ENCODE measurements at places on chromosomes 13 and 19.

DNA sequence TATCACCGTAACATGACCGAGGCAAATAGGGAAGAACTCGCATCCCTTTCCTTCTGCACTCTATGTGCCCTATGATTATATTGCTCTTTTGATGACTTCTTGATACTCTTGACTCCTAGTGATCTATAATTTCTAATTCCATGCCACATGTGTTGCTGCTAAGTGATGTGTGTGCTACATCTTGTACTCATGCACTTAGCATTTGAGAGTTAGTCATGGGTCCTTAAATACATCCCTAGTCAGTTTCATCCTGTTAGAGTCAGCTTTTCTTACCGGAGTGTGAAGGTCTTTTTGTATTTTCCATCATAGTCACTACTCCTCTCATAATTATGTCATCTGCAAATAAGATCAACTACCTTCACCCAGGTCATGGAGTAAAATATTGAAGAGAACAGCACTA lies 30.2 kb downstream of the RXFP2 start:
- no peak for DNase-seq

DNA sequence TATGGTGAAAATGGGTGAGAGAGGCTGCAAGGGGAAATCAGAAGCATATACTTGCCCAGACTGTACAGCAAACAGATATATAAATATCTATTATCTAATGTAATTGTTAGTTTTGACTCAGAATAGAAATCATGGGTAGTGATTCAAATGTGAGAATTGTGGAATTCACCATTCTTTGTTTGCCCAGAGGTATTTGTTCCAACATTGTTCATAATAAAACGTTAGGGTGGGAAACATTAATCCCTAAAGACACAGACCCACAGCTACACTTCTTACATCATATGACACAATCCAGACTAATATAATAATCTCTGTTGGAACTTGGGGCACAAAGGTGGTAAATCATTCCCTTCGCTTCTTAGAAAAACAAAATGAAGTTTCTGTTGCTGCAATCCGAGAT lies 646.5 kb upstream of the SLITRK6 start:
- no peak for DNase-seq

DNA sequence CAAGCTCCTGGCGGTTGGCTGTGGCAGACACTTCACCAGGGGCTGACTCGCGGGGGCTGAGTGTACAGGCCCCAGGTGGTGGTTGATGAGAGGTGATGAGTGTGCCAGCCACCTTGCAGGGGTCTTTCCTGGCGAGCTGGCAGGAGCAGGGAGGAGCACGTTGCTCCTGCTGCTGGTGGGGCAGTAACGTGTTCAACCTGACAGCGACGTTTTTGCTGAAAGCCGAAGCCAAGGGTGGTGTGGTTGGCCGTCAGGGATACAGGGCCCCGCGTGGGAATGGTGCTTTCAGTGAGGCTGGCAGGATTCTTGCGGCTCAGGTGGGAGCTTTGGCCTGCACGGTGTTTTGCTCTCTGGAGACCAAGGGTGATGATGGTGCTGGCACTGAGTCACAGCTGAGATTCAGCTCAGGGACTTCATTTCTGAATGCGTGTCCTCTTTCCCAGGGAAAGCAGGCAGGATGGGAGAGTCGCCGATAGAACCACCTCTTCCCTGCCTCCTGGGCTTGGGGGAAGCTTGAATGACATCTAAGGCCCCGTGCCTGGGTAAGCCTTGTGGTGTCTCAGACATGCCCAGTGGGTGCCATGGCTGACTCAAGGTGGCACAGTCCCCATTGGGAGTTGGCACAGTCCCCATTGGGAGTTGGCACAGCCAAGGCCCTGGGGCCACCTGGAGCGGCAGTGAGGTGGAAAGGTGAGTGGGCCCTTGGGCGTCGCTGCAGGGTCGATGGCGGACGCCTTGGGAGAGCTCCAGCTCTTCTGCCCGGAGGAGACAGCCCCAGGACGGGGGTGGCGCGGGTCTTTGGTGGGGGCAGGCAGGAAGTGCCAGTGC lies 8.8 kb downstream of the DAZAP1 start:
- no peak for DNase-seq

DNA sequence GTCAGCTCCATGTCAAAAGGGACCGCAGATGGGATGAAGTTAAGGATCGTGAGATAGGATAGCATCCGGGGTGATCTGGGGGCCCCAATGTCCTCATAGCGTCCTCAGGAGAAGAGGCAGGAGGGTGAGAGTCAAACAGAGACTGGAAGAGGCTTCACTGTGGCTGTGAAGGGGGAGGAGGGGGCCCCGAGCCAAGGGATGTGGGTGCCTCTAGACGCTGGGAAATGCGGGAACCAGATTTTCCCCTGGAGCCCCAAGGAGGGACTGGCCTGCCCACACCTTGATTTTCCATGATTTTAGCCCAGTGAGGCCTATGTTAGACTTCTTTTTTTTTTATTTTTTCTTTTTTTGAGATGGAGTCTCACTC lies 61.2 kb downstream of the GNG7 start:
- DNase-seq: no peak

DNA sequence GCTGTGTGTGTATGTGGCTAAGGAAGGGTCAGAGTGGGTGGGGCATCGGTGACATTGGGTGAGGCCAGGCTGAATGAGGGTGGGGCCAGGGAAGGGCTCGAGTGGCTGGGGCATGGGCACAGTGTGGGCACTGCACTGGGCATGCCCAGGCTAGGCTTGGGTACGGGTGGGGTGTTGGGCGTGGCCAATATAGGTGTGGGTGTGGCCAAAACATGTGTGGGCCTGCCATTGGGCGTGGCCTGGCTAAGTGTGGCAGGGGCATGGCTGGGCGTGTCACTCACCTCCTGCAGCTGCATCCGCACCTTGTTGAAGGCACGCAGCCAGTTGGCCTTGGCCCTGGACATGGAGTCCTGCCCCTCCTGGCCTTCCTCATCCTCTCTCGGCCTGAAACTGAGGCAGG lies 33.2 kb downstream of the UNC13A start:
- DNase-seq: peak; percentile 47

DNA sequence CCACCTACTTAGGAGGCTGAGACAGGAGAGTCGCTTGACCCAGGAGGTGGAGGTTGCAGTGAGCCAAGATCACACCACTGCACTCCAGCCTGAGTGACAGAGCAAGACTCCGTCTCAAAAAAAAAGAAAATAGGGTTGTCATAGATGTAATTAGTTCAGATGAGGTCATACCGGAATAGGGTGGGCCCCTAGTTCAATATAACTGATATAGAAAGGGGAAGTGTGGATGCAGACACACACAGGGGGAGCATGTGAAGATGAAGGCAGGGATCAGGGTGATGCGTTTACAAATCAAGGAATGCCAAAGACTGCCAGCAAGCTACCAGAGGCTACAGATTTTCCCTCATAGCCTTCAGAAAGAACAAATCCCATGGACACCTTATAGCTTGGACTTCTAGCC lies 24.3 kb upstream of the EEF1AKMT1 start:
- peak; percentile 49 for DNase-seq

- DNase-seq: no peak
Observed at GRCh38 chr13:60970736-60971135, 444.9 kb downstream of the PCDH20 start.

DNA sequence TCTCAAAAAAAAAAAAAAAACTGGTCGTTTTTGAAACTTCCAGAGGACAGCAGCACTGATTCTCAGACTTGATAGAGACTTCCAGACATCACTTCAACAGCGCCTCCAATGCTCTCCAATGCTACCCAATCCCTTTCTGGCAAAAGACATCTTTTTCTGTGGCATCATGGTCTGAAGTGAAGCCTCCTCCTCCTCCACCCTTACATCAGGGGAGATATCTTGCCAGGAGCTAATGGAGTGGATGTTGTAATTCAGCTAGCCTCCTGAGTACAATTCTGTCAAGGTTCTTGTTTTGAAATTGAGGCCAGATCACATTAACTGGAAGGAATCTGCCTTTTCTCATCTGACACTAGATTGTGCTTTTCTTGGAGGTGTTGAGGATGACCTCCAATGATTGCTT lies 24.2 kb downstream of the FXYD5 start:
- DNase-seq: no peak

- DNase-seq: peak; percentile 84
Observed at GRCh38 chr13:78978381-78978998, 319.5 kb upstream of the OBI1 start.

GRCh38 chr13:42361701-42362100 lies 89.7 kb downstream of the AKAP11 start:
- peak; percentile 5 for DNase-seq

DNA sequence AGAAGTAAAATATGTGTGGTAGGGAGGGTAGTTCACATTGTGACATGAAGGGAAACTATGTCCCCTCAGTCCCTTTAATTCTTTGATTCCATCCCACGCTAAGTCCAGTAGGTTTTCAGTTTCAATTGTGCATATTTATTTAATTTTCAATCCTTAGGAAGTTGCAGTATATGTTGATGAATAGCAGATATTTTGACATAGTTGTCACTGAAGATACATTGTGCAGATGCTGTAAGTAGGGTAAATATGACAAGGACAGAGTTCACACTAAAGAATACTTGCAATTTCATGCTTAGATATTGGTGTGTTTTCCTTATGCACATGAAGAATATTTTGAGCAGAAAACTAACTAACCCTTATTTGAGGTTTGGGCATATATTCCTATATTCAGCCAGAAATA lies 595.4 kb upstream of the MIR17HG start:
- no peak for DNase-seq

- no peak for DNase-seq
Observed at GRCh38 chr13:44230071-44230470, 143.6 kb upstream of the SERP2 start.

GRCh38 chr19:3570606-3571011 lies 2.1 kb upstream of the HMG20B start:
- no peak for DNase-seq

GRCh38 chr13:100154842-100155416 lies 66.0 kb downstream of the PCCA start:
- DNase-seq: no peak

- peak; percentile 73 for DNase-seq
Observed at GRCh38 chr19:16608290-16608739, 19.7 kb downstream of the MED26 start.

DNA sequence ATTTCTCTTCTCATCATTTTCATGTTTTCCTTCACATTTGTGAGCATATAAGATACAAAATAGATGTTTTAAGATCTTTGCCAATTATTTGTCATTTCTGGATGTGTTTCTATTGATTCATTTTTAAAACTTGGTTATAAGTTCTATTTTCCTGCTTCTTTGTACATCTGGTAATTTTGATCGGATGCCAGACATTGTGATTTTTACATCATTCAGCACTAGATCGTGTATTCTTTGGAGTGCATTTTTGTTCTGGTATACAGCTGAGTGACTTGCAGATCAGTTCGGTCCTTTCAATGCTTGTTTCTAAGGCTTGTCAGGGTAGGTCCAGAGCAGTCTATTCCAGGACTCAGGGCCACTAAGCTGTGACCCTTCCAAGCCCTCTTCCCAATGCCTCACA lies 198.2 kb downstream of the KLF12 start:
- DNase-seq: no peak

GRCh38 chr19:41566001-41566400 lies 10.0 kb upstream of the CEACAM21 start:
- DNase-seq: no peak

- DNase-seq: no peak
Observed at GRCh38 chr19:31461814-31462539, 112.7 kb upstream of the TSHZ3 start.

DNA sequence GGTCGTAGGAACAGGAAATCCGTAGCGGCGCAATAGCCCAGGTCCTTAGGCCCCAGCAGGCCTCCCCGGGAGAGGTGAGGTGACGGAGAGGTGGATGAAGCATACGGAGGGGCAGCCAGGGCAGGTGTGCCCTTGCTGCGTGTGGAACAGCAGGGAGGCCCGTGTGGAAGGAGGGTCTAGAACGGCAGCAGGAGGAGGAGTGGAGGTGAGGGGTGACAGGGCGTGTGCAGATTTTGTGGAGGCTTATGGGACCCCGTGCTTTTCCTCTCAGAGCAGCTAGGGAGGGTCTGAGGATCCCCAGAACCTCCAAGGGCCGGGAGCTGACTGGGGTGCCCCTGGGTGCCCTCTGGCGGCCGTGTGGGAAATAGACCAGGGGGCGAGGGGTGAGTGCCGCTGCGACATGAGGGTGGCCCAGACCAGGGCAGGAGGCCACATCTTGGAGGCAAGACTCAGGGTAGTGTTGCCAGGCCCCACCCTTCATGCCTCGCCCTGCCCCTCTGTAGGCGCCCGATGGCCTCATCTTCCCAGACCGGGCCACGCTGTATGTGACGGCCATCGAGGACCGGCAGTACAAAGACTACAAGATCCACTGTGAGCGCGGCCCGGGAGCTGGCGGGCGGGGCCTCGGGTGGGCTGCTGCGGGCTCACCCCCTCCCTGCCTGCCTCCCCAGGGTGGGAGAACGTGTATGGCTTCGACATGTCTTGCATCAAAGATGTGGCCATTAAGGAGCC lies 5.0 kb upstream of the ADM5 start:
- peak; percentile 52 for DNase-seq

DNA sequence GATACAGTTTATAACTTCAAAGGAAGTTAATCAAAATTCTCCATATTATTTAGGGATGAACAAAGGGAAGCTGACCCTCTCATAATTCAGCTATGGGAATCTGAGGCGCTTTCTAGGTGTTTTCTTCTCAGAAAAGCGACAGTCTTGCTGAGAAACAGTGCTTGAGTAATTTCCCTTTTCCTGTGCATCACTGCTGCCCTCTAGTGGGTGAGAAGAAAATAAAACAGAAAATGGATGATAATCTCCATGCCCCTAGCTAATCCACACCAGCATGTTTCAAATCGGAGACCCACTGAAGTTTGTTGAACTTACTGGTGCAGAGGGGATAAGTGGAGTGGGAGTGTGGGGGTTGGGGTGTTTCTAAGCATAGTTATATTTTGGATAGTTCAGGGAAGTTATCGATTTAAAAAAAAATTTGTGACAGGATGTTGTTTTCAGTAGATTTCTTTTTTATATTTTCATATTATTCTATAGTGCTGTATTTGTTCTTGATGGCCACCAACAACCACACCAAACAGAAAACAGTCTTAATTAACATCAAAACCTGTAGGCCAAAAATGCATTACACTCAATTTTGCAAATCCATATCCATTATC lies 21.4 kb downstream of the LCP1 start:
- DNase-seq: peak; percentile 89

- no peak for DNase-seq
Observed at GRCh38 chr19:30214651-30215051, 157.5 kb upstream of the ZNF536 start.

DNA sequence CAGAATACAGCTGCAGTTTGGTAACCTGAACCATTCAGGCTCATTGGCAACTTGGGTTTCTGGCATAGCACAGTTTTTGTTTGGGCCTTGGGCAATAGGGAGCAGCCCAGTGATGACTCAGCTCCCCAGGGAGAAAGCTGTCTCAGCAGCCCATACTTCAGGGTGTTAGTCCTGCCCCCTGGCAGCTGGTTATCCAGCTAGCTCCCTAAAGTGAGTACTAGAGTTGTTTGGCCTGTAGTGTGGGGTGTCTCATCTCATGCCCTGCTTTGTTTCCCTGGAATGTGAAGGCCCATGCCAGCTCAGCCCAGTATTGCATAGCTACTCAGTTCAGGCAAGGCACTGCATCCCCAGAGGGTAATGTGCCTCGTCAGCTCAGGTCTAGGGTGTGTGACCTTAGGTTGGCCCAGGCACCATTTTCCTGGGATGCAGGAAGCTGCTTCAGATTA lies 18.2 kb upstream of the ZNF543 start:
- DNase-seq: peak; percentile 22

GRCh38 chr19:1252821-1253513 lies 4.6 kb downstream of the MIDN start:
- peak; percentile 91 for DNase-seq

GRCh38 chr13:71773531-71773930 lies 93.5 kb downstream of the DACH1 start:
- DNase-seq: no peak
